ENCODE measurements at places on chromosomes 13 and 19. TPM values are rescaled to one million over a fixed set of nuclear protein-coding genes. Genes with fewer than 3 reads are reported as not detected.

DNA sequence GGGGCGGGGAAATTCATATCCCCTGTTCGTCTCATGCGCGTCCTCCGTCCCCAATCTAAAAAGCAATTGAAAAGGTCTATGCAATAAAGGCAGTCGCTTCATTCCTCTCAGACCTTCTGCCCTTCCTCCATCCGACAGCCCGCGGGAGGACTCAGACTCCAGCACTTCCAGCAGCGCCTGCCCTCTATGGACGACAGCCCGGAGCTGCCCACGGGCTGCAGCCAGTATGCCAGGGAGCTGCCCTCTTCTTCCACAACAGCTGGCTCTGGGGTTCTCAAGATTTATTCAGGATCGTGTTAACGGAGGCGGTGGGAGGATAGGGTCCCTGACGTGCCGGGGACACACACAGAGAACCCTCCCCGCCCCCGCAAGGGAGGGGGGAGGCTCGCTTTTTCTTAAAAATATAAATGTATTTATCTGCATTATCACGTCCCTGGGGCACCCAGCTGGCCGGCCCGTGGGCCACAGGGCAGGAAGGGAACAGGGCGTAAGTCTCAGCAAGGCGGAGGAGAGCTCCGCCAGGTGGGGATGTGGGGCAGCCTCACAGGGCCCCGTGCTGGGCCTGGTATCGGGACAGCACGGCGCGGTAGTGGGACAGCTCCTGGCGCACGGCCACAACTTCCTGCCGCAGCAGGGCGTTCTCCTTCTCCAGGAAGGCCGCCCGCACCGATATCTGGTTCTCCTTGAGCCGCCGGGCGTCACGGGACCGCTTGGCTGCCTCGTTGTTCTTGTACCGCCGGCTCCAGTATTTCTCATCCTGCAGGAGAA, 6.7 kb downstream of the DBP start:
- H3K4me3 ChIP-seq = no peak overlapping the region
- H3K4me1 ChIP-seq = peaks cover 35% of the 10 kb centered on the region
- no peaks in the 10 kb centered on the region for H3K27me3 ChIP-seq
- H3K36me3 ChIP-seq = no peaks in the 10 kb centered on the region
- ATAC-seq = peak; percentile 23
- H3K27ac ChIP-seq = peak overlapping the region; percentile 86

ZNF568 gene
- total RNA-seq = 20.7 TPM

MCF2L gene
- total RNA-seq = 34.8 TPM

ECSIT gene
- 74.4 TPM for total RNA-seq

- peaks cover 33% of the 10 kb centered on the region for H3K4me1 ChIP-seq
- H3K36me3 ChIP-seq = no peaks in the 10 kb centered on the region
- peak overlapping the region; percentile 87 for H3K27ac ChIP-seq
These were observed 1.5 kb downstream of the EPSTI1 start for GRCh38 chr13:42990291-42991232.

ATP4A gene
- total RNA-seq = not detected

- H3K27me3 ChIP-seq = peaks cover 30% of the 10 kb centered on the region
- ATAC-seq = no peak
- peaks cover 15% of the 10 kb centered on the region for H3K36me3 ChIP-seq
- H3K4me3 ChIP-seq = no peak overlapping the region
These were observed 21.1 kb upstream of the ZSCAN18 start for GRCh38 chr19:58118979-58119733.

GRCh38 chr19:53905787-53906186, 3.3 kb upstream of the CACNG7 start:
- peaks cover 95% of the 10 kb centered on the region for H3K27me3 ChIP-seq
- no peak overlapping the region for H3K27ac ChIP-seq
- no peak for ATAC-seq
- H3K4me3 ChIP-seq = no peak overlapping the region
- no peaks in the 10 kb centered on the region for H3K36me3 ChIP-seq

DNA sequence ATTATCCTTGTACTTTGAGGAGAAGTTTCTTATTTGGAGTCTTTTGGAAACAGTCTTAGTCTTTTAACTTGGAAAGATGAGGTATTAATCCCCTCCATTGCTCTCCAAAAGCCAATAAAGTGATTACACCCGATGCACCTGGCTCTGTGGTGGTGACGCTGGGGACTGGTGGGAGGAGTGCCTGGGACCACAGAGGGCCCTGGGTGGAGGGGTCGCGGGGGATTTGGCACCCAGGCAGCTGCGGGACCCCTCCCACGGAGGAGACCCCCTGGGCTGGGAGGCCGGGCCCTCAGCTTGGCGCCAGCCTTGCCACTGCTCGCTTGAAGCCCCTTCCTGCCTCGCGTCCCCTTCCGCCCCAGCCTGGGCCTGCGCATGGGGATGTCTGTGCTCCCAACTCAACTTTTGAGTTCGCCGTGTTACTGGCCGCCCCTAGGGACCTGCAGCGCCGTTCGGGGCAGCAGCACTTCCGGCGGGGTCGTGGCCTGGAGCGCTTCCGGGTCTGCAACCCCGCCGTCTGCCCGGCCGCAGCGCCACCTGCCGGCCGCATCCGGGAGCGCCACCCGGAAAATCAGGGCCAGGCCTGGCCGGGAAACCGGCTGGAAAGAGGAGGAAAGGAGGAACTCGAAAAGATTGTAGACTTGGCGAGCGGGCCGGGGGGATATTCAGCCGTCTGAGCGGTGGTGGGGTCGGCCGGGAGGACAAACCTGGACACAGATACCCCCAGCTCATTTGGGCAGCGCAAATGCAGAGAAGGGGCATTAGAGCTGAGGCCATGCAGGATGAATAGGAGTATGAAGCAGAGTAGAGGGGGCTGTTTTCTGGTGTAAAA, 8.4 kb downstream of the PEAK3 start:
- ATAC-seq = peak; percentile 16
- H3K4me3 ChIP-seq = peak overlapping the region; percentile 4
- H3K4me1 ChIP-seq = no peaks in the 10 kb centered on the region
- H3K27me3 ChIP-seq = no peaks in the 10 kb centered on the region

DNA sequence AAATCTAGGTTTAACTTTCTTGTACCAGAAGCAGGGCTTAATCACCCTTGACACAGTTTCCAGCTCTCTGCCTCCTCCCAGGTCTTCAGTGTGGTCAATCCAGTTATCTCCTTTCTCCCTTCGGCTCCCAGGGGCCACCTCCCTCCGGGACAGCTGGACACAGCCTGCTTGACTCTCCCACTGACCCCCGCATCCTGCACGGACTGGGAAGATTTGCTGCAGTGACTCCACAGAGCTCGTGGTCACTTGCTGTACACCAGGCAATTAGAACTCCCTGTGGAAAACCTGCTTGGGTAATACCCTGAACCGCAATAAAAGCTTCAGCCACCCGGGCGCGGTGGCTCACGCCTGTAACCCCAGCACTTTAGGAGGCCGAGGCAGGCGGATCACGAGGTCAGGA, 116.5 kb downstream of the NUFIP1 start:
- H3K4me1 ChIP-seq = peaks cover 5% of the 10 kb centered on the region
- no peak overlapping the region for H3K4me3 ChIP-seq
- H3K36me3 ChIP-seq = no peaks in the 10 kb centered on the region

DNA sequence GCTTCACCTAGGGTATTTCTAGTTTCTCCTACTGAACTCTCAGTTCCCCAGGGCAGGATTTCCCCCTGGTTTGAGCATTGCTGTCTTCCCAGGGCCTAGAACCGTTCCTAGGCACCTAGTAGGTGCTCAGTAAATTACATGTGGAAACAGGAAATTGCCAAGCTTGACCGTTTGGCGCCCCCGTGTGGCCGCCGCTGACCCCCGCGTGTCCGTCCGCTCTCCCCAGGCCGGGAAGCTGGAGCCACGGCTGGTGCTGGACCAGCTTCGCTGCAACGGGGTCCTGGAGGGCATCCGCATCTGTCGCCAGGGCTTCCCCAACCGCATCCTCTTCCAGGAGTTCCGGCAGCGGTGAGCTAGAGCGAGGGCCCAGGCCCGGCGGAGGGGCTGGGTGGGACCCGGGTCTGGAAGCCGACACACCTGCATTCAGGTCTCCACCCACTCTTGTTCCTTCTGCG, 55.5 kb downstream of the MYH14 start:
- H3K36me3 ChIP-seq = peaks cover 28% of the 10 kb centered on the region
- peaks cover 44% of the 10 kb centered on the region for H3K27me3 ChIP-seq
- H3K4me3 ChIP-seq = no peak overlapping the region
- H3K4me1 ChIP-seq = no peaks in the 10 kb centered on the region
- ATAC-seq = no peak
- no peak overlapping the region for H3K27ac ChIP-seq

- peaks cover 7% of the 10 kb centered on the region for H3K4me1 ChIP-seq
- H3K27me3 ChIP-seq = no peaks in the 10 kb centered on the region
- H3K4me3 ChIP-seq = no peak overlapping the region
These were observed 5.1 kb downstream of the IGFLR1 start for GRCh38 chr19:35736913-35737886.

DNA sequence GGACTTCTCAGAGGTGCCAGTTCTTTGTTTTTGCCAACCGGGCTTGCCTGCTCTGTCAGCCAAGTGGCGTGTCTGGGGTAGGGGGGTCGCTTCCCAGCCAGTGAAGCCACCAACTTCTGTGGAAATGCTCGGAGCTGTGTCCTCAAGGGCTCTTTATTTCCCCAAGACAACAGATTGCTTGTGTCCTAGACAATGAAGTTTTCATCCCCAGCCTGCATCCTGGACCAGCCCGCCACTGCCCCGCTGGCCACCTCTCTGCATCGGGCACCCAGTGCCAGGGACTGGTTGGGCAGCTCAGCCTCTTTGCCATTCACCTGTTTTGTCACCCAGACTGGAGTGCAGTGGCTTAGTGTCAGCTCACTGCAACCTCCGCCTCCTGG, 3.7 kb downstream of the RAB11B start:
- no peaks in the 10 kb centered on the region for H3K36me3 ChIP-seq
- no peaks in the 10 kb centered on the region for H3K27me3 ChIP-seq
- peak overlapping the region; percentile 80 for H3K27ac ChIP-seq
- H3K4me3 ChIP-seq = no peak overlapping the region

SCEL gene
- 0.54 TPM for total RNA-seq

CCDC8 gene
- 4.3 TPM for total RNA-seq

GRCh38 chr13:50421473-50422130, 406.4 kb downstream of the KCNRG start:
- peaks cover 59% of the 10 kb centered on the region for H3K4me1 ChIP-seq
- ATAC-seq = no peak
- H3K27ac ChIP-seq = peak overlapping the region; percentile 70
- H3K27me3 ChIP-seq = no peaks in the 10 kb centered on the region
- no peak overlapping the region for H3K4me3 ChIP-seq
- no peaks in the 10 kb centered on the region for H3K36me3 ChIP-seq

CARM1 gene
- total RNA-seq = 37.1 TPM

ZNF296 gene
- total RNA-seq = not detected

GRCh38 chr19:37987356-37988332, 80.6 kb downstream of the SIPA1L3 start:
- no peak overlapping the region for H3K27ac ChIP-seq
- H3K36me3 ChIP-seq = no peaks in the 10 kb centered on the region
- no peaks in the 10 kb centered on the region for H3K4me1 ChIP-seq
- ATAC-seq = no peak

DNA sequence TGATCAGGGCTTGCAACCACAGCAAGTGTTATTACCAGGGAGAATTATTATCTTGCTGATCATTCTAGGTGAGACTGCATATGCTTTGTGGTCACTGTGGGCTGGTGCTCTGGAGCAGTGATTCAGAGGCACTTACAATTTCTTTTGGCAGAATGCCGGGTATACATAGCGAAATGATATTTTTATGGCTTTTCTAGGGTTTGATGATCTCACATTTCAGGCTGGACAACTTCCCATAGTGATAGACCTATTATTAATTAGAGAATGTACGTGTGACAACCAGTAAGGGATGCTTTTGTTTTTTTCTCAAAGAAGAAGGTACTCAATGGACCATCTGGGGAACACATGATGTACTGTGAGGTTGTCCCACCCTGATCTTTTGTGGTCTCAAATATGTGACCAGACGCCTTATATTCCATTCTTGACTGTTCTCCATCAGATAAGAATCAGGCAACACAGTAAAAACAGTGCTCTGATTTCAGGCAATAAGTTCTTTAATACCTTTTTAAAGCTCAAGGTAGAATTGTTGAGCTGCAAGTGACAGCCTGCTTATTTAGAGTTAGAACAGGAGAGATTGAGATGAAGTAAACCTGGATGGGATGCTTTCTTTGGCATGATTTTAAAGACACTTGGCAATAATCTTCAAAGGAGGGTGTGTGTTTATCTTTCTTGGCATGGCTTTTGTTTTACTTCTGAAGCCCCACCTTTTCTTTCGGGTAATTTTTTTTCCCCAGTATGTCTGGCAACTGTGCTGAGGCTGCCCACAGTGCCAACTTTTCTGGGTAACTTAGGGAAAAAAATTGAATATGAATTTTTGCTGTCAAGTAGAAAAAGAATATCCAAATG, 27.4 kb upstream of the SCEL start:
- no peak for ATAC-seq
- no peaks in the 10 kb centered on the region for H3K36me3 ChIP-seq
- H3K4me3 ChIP-seq = no peak overlapping the region
- H3K27ac ChIP-seq = no peak overlapping the region
- peaks cover 19% of the 10 kb centered on the region for H3K4me1 ChIP-seq

DNA sequence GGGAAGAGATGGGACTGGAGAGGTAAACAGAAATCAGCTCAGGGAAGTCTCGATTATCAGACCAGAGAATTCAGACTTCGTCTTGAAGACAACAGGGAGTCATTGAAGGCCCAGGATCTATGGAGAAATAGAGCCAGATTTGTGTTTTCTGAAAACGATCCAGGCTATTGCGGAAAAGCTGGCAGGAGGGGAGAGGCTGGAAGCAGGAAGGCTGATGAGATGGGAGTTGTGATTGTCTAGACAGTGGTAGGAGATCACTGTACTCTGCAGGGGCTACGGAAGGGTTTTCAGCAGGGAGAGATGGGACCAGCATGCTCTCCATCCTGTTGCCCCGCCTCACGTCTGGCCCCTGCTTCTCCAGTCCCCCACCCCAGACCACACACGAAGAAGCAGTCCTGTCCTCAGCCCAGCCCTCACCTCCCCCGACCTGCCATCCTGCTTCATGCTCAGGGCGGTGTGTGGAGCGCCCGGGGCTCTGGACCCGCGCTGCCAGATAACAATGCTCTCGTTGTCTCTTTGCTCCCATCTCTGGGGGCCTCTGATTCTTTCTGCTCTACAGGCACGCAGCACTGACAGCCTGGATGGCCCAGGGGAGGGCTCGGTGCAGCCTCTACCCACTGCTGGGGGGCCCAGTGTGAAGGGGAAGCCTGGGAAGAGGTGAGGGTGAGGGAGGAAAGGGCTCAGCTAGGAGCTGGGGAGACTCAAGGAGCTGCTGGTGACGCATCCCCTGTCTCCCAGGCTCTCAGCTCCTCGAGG, 1.9 kb downstream of the ARHGAP33 start:
- peaks cover 47% of the 10 kb centered on the region for H3K36me3 ChIP-seq
- H3K27me3 ChIP-seq = no peaks in the 10 kb centered on the region
- no peak overlapping the region for H3K4me3 ChIP-seq
- ATAC-seq = no peak
- peaks cover 5% of the 10 kb centered on the region for H3K4me1 ChIP-seq
- H3K27ac ChIP-seq = no peak overlapping the region

GRCh38 chr19:45444318-45445041, 20.8 kb upstream of the ERCC1 start:
- peaks cover 17% of the 10 kb centered on the region for H3K4me1 ChIP-seq
- peak overlapping the region; percentile 35 for H3K4me3 ChIP-seq
- peak overlapping the region; percentile 99 for H3K27ac ChIP-seq
- peak; percentile 79 for ATAC-seq
- no peaks in the 10 kb centered on the region for H3K36me3 ChIP-seq

- H3K4me3 ChIP-seq = no peak overlapping the region
- H3K27me3 ChIP-seq = peaks cover 62% of the 10 kb centered on the region
These were observed 120.5 kb downstream of the ZNF536 start for GRCh38 chr19:30492586-30493270.

- no peak overlapping the region for H3K27ac ChIP-seq
- no peak overlapping the region for H3K4me3 ChIP-seq
- ATAC-seq = no peak
- H3K36me3 ChIP-seq = no peaks in the 10 kb centered on the region
These were observed 63.7 kb downstream of the KL start for GRCh38 chr13:33079960-33080359.

GRCh38 chr19:46907880-46908279, 47.1 kb downstream of the ARHGAP35 start:
- H3K27me3 ChIP-seq = no peaks in the 10 kb centered on the region
- peaks cover 14% of the 10 kb centered on the region for H3K4me1 ChIP-seq
